ENCODE measurements at places on chromosomes 3 and 15.

DNA sequence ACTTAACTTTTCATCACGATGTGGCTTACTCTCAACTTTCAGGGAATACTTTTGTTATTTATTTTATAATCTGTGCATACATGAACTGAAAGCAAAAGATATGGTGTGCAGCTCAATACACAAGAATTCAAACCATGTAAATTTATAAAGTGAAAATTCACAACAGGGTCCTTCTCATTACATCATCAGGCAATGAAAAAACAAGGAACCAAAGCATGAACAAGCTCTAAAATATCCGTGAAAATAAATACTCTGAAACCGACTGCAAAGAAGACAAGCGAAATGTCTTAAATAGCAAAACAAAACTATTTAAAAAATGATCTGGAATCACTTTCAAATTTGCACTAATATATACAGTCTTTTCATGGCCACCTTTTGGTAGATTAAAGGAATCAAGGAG lies 28.9 kb downstream of the GNB5 start:
- DNase-seq = no peak

GRCh38 chr15:33888176-33888575 lies 80.1 kb upstream of the CHRM5 start:
- DNase-seq = no peak

GRCh38 chr15:23503980-23504379 lies 56.9 kb upstream of the GOLGA6L2 start:
- DNase-seq = no peak

GRCh38 chr3:62312201-62312600 lies 61.1 kb downstream of the FEZF2 start:
- no peak for DNase-seq

DNA sequence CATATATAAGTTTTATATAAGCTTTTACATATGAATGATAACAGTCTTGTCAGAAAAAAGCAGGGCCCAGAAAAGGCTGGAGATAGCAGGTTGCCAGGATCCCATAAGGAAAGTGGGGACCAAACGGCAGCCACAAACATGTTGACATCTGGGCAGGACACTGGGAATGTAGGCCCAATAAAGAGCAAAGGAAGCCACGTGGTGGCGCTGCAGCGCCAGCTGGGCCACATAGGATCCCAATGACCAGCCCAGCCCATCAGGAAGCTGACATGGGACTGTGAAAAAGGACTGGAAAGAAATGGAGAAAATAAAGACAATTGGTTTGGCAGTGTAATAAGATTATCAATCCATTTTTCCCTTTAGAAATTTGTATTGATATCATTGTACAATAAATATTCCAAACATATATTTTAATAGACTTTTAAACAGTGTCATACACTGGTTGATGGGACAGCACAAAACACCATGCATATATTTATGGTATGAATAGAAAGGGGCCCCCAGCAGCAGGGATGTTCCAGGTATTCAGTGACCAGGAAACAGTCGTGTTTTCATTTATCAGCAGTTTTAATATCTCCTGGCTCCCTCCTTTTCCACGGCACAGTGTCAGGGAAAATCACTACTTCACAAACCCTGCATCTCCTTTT lies 89.0 kb upstream of the STRIT1 start:
- DNase-seq = no peak

DNA sequence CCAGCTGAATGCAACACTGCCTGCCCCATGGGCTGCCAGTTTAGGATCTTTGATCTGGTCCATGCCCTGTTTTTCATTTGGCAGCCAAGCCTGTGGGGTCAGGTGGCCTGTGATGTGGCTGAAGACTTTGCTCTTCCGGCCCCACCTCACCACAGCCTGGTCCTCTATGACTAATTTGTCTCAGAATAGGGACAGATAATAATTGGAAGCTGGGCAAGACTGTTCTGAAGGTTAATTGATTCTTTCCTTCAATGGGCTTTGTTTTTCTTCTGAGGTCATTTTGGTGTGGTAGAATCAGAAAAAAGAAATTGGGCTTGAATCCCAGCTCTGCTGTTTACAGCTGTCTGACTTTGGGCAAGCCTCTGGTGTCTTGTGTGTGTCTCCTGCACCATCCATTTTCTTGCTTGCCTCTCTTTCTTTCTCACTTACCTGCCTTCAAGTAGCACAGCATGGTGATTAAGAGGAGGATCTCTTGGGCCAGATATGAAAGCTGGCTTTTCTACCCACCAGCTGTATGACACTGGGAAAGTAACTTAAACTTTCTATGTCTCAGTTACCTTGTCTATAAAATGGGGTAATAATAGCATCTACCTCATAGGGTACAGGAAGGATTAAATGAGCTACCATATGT lies 24.2 kb downstream of the ABHD2 start:
- no peak for DNase-seq

- no peak for DNase-seq
Observed at GRCh38 chr3:52237006-52237656, 1.8 kb downstream of the TWF2 start.

- DNase-seq = no peak
Observed at GRCh38 chr3:62558549-62559112, 185.3 kb upstream of the FEZF2 start.

DNA sequence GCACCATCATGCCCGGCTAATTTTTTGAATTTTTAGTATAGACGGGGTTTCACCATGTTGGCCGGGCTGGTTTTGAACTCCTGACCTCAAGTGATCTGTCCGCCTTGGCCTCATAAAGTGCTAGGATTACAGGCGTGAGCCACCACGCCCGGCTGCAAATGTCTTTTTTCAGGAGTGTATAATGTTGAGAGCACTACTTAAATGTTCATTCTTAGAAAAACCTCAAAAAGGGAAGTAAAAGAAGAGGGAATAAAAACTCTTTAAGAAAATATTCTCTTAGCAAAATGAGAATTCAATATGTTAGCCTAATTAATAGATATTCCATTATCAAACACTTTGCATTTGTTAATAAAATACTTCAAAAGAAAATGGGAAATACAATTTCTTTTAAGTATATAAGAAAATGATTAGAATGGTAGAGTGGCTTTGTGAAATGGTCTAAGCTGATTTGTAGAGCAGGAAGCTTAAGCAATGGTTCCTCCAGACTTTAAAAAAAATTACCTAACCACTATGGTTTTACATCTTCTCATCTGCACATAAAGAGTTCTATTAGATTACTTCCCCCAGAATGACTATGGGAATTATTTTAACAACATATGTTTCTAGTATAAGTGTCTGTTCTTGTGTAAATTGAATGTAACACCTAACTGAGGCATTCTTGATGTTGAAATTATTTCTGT lies 226.7 kb upstream of the ALCAM start:
- no peak for DNase-seq

DNA sequence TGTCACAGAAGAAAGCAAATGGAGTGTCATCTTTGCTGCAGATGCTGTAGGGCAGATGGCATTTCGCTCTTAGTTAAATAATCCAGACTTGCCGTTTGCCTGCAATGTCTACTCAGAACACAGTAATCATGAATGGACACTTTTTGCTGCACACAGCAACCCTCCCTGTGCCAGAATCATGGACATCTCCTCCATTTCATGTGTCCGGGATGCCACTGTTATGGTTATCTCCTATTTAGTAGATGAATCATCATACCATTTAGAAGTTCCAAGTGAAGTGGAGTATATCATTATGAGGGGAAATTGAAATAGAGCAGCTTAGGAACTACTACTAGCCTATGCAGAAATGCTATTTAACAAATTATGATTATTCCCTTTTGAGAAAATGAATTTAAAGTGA lies 118.5 kb downstream of the DUT start:
- DNase-seq = no peak

GRCh38 chr3:185984203-185984602 lies 46.4 kb upstream of the TRA2B start:
- no peak for DNase-seq

DNA sequence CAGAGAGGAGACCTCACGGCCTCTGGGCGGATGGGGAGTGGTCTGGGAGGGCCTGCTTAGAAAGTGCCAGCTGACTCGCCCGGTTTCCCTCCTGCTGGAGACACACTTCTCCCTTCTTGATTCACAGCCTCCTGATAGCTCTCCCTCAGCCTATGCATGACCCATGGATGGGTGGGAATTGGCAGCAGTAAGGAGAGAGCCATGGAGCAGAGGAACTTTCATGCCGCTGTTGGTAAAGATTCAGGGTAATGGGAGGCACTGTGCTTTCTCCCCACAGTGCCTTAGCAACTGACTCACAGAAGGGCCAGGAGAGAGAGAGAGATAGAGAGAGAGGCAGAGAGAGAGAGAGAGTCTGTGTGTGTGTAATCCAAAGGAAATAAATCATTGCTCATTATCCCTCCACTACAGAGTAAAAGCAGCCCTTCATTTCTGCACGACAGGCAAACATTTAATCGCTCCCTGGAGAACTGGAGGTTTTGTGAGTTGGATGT lies 82.8 kb downstream of the SEMA5B start:
- DNase-seq = no peak

DNA sequence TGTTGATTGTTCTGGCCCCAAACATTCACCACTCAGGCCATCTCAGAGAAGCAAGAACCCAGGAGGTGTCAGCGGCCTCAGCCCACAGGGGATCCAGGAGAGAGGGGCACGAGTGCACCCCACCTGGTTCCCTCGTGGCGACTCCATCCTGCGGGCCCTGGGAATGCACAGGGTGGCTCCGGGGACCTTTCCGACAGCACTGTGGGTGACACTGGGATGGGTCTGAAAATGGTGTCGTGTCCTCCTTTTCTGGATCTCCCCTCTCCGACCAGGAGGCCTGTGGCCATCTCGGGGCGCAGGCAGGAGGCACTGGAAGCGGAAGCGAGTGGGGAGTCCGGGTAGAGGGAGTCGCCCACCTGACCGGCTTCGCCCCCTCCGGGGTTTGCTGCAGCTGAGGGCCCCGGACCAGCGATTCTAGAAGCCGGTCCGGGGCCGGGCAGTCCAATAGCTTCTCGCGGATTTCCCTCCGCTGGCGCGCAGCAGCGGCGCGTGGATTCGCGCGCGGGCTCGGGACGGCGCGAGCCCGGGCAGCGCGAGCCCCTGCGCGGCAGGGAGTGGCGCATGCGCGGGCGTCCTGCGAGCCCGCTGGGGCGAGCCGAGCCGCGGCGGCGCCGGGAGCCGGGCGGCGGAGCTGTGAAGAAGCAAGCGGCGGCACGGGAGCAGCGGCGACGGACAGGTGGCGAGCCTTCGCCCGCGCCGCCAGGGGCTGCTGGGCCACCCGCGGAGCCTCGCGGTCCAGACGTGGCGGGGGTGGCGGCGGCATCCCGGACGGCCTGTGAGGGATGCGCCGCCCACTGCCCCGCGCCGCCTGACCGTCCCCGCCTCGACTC lies at the start of gene DOCK3:
Gene DOCK3 (plus strand): TSS at position 579 of the 830 bp plus-strand sequence. CDS start 337 bp downstream, outside the sequence.
- DNase-seq = peak; percentile 10

DNA sequence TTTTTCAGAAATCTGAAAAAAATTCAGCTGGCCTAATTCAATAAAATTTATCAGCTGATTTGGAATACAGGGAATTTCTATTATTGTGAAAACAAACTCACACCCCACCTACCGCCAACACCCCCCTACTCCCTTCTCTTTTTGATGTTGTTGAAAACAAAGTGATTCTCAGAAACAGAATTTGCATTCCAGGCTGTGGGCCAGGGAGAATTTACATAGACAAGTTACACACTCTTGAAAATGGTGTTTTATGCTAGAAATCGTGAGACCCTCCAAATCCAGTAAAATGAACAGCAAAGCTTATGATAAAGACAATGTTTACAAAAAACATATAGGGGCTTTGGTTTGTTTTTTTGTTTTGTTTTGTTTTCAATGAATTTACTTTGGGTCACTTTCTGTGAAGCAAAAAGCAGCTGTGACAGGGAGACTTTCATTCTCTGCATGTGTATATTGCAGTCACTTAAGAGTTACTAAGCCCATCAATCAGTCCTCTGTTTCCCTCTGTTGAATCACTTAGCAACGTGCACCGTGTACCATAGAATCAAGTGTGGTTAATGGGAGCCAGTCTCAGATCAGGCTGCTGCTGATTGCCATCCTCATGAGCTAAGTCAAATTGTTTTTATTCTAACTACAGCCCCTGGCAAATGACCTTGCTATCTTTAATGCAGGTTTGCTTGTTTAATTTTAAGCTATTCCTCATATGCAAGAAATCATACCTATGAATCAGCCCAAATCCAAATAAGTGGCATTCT lies 159.8 kb downstream of the ALCAM start:
- DNase-seq = no peak

GRCh38 chr3:137852391-137852830 lies 88.3 kb downstream of the SOX14 start:
- no peak for DNase-seq

DNA sequence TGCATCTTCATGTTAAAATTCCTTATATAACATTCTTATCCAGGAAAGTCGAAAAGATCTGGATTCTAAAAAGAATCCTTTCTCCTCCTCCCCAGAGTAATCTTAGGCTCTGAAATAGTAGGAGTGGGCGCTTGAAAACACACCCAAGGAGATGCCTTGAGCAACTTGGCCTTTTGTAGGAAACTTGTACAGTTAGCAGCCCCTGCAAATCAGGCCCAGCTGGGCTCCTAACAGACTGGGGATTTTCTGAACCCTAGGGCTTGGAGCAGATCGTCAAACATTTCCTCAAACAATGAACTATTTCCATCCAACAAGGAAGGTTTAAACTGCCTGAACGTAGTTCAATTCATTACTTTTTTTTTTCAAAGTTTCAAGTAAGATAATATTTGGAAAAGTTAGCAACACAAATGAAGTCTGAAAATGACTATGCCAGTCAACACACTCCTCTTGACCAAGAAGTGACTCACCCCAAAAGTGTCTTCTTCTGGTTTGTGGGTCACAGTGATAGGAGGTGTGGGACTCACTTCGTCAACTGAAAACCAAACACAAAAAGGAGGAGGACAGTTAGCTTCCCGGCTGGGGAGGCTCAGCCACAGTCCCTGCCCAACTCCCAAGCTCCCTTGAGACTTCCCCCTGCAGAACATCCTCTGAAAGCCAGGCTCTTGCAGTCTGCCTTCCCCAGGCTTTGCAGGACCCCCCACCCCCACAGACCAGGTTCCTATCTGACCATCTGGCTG lies 129.7 kb downstream of the NTRK3 start:
- no peak for DNase-seq

DNA sequence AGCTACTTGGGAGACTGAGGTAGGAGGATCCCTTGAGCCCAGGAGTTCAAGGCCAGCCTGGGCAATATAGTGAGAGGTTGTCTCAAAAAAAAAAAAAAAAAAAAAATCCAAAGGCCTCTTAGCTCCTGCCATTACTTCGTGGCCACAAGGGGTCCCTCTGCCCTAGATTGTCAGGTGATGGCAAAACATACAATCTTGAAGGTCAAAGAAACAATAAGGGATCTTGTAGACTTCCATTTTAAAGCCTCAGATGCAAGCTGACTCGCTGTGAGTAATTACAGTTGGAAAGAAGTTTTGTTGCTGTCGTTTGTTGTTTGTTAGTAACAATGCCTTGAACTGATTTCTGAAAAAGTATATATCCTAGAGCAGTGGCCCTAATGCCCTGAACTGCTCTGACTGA lies 55.9 kb upstream of the PLCL2 start:
- DNase-seq = peak; percentile 13

GRCh38 chr3:27715454-27715806 lies 6.7 kb downstream of the EOMES start:
- no peak for DNase-seq
